ENCODE measurements at places on chromosomes 3 and 15.

GRCh38 chr3:111040959-111041358 lies 30.7 kb upstream of the NECTIN3 start:
- no peak for DNase-seq

DNA sequence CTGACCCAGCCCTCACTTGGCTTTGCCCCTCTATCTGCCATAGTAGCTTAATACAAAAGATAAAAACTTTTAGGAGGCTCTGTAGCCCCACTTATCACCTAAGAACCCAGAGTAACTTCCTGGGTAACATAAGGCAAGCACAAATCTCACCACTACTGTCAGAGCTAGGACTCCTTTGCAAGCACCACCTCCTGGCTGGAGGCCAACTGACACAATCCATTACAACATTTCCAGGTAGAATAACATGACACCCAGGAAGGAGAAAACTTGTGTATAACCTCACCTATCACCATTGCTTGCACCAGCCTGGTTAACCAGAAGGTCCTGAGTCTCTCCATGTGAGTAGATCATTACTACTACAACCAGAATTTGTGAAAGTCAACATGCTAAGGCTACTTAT lies 230.0 kb downstream of the TUSC7 start:
- no peak for DNase-seq

DNA sequence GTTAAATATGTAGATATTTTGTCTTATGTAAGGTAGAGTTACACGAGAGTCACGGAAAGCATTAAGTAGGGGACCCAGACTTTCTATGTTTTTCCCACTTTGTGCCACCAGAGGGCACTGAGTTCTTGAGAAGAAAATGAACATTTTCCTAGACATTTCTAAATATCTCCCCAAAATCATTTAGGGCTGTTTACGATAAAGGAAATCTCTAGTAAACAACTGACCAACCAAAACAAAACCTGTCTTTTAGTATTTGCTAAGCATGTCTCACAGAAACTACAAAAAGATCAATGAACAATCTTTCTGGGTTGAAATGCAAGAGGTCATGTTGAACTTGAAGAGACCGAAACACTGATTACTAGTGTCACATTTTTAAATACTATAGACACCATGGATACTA lies 16.1 kb downstream of the POU1F1 start:
- DNase-seq = peak; percentile 4

- no peak for DNase-seq
These were observed 448.6 kb upstream of the GOLIM4 start for GRCh38 chr3:168544097-168544957.

- DNase-seq = no peak
These were observed 40.4 kb upstream of the SLC41A3 start for GRCh38 chr3:126124148-126124868.

GRCh38 chr3:129622226-129622874 lies 15.9 kb upstream of the PLXND1 start:
- DNase-seq = no peak

GRCh38 chr3:172134352-172134751 lies 95.0 kb downstream of the FNDC3B start:
- no peak for DNase-seq

- peak; percentile 99 for DNase-seq
These were observed at the start of gene SIN3A for GRCh38 chr15:75451674-75452363. SIN3A (minus strand) TSS chr15:75451690; CDS start chr15:75430375, 21,315 bp downstream.

- no peak for DNase-seq
These were observed 34.0 kb downstream of the DZIP3 start for GRCh38 chr3:108623504-108623903.

DNA sequence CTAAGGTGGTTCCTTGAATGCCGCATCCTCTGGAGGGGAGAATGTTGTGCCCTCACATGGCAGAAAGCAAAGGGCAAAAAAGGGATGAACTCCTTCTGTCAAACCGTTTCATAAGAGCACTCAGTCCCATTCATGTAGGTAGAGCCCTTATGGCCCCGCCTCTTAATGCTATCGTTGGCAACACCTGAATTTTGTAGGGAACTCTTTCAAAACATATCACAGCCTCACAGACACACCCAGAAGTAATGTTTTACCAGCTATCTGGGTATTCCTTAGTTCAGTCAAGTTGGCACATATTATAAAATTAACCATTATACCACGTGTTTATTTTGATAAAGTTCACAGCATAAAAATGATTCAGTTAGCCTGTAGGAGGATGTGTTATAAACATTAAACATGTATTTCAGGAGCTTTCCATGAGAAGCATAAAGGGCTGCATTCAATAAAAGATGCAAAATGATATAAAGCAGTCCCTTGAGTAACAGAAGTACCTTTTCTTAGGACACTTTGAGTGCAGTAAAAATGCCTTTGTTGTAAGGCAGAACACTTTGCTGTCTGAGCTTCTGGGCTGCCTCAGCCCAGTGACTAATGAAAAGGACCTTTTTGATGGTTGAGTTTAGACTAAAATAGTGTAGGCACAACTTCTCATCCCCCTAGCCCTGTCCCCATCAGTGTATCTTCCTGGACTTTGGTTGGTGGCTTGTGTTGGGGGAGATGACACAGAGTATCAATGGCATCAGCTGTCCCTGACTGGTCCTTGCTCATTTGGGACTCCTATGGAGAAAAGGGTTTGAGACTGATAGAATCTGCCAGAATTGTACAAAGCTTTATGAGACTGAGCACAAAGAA lies 263.5 kb upstream of the TPRG1 start:
- no peak for DNase-seq

- no peak for DNase-seq
These were observed 112.6 kb downstream of the FILIP1L start for GRCh38 chr3:100001526-100002270.

GRCh38 chr15:31065824-31066223 lies 35.7 kb downstream of the TRPM1 start:
- DNase-seq = no peak

DNA sequence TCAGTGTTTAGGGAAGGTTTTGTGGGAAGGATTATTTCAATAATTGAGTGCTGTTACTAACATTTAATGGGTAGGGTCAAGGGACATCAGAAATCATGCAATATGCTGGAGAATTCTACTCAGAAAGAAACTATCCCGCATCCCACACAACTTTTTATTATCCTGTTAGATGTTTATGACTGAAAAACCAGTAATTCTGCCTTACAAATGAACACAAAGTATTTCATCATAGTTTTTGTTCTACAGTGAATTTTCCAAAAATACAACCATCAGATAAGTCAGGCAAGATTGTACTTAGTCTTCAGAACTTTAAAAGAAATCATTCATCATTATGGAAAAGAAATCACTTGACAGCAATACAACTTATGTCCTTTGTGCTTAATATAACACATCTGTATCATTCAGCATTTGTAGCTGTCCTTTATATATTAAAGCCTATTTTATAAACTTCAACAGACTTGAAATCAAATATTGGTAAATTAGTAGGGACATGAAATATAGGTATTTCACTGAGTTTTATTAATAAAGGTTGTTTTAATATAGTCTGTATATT lies 61.9 kb downstream of the TRPM7 start:
- no peak for DNase-seq

GRCh38 chr15:58247855-58248842 lies 110.0 kb downstream of the AQP9 start:
- DNase-seq = no peak

DNA sequence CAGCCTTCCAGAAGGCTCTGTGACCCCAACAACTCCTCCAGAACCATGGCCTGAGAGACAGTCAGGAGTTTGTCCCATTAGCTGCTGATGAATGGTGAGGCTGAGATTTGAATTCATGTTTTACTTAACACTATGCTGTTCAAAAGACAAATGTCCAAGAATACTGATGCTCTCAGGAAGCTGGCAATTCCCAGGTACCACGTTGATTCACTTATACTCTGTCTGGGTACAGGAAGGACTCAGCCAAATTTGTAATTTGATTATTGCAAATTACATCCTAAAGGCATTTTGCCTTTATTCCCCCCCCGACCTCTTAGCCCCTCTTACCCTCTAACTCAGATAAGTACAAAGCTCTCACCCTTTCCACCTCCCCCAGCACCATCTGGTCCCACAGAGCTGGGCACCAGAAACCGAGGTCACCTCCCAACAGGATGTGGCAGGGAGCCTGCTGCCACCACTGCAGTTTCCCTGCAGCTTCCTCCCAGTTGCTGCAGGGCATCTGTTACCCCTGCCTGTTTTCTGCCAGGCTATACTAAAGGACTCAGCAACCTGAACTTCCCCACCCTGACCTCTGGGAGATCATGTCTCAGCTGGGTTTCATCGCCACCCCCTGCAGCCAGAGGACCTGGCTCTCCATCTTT lies 33.6 kb downstream of the EAF1 start:
- DNase-seq = no peak

DNA sequence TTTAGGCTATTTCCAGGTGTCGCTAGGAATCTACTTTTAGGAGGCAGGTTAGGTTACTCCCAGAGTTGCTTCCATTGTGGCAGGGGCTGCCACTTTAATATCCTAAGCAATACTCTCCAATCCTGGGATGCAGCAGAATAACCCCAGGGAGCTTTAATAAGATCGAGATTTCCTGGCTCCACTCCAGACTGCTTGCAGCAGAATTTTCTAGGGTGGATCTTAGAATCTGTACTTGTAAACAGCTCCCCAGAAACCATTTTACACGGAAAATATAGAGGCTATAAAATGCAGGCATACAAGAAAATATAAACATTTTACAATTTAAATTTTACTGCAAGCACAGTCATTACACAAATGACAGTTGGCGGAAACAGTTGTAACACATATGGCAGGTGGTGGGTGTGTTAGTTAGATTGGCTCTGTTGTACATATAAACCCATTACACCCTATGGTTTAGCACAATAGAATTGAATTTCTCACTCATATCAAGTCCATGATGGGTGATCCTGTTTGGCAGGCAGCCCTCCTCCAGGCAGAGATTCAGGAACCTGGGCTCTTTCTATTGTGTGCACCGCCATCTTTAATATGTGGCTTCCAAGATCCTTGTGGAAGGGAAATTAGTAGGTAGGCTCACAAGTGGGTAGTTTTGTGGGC lies 35.0 kb upstream of the TNFAIP8L3 start:
- no peak for DNase-seq

DNA sequence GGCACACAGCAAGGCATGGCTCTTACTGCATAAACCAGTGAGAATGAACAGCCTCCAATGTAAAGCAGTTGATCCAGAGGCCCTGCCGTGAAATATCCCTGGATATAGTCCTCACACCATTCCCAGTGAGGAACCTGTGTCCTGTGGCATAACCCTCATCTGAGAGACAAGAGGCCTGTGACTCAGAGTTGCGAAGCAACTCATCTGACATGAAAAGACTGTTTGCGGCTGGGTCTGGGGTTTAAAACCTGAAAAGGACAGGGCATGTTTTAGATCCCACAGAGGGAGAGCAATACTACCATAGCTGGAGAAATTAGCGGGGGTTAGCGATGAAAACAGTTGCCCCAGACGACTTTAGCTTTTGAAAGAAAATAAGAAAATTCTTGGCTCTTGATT lies 165.3 kb upstream of the BHLHE40 start:
- DNase-seq = no peak

GRCh38 chr3:46950650-46951241 lies 25.8 kb downstream of the CCDC12 start:
- DNase-seq = no peak

DNA sequence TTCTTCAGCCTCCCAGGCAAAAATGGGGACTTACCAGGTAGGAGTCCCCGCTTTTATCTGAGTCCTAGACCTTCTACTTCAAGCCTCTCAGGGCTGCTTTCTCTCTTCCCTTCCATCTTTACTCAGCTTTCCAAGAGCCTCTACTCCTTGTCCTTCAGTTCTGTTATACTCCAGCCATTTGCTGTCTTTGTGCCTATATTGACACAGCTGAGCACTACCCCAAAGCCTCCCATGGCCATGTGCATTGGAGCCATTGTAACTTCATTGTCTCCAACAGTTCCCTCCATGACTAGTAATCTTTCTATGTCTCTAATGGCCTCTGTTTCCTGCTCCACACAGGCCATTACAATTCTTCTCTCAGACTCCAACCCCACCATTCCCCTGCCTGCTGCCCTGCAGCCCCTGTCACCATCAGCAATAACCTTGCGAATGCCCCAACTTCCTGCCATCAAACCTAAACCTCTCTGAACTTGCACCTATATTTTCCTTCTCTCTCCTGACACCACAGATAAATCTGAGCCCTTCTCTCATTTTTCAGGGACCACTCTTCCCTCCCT lies 77.9 kb upstream of the ADPGK start:
- no peak for DNase-seq

GRCh38 chr3:181329024-181329423 lies 339.5 kb upstream of the DNAJC19 start:
- no peak for DNase-seq

DNA sequence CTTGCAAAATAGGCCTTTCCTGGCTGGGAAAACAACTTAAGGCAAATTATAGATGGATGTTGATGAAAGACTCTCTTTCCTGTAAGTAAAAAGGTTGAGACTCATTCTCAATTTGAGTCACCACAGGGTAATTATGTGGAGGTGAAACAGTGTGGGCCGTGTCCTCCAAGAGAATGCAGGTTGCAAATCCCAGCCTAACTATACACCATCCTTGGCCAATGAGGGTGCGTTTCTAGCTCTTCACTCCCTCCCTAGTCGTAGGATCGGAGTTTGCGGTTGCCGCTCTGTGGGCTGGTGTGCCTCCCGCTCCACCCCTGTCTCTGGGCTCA lies 259.9 kb downstream of the PLCL2 start:
- DNase-seq = no peak

GRCh38 chr15:92316586-92317295 lies 76.9 kb upstream of the ST8SIA2 start:
- no peak for DNase-seq

DNA sequence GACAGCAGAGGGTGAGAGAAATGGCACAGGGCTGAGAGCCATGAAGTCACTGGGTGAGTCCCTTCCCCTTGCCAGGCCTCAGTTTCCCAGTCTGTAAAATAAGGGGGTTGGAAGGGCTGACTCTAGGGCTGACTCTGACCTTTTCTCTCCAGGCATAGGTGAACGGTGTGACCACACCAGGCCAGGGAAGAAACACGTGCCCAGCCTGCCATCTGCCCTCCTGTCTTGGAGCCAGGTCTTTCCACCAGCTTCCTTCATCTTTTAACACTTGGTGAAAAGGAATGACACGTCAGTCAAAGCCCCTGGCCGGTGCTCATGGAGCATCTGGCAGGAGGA lies 74.4 kb downstream of the CPN2 start:
- DNase-seq = no peak

DNA sequence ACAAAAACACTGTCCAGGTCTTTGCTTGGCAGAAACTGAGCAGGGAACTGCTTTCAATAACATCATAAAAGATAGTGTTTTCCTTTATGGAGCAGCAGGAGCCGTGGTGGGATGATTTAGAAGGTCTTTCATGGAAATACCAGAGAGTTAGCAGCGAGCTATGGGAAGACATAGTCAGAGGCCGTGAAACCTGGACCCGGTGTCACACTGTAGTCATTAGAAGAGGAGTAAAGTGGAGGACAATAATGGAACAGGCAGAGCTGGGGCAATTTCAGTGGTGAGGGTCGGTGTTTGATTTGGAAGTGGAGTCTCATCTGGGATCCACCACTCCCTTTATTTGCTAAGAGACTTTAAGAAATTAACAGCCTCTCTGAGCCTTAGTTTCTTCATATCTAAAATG lies 57.5 kb downstream of the GHSR start:
- DNase-seq = no peak

GRCh38 chr3:80898211-80898610 lies 863.2 kb downstream of the GBE1 start:
- DNase-seq = no peak
